ENCODE measurements at places on chromosomes 1 and 21.

- no peak for DNase-seq
These were observed 49.7 kb upstream of the TSNAX start for GRCh38 chr1:231478811-231479210.

DNA sequence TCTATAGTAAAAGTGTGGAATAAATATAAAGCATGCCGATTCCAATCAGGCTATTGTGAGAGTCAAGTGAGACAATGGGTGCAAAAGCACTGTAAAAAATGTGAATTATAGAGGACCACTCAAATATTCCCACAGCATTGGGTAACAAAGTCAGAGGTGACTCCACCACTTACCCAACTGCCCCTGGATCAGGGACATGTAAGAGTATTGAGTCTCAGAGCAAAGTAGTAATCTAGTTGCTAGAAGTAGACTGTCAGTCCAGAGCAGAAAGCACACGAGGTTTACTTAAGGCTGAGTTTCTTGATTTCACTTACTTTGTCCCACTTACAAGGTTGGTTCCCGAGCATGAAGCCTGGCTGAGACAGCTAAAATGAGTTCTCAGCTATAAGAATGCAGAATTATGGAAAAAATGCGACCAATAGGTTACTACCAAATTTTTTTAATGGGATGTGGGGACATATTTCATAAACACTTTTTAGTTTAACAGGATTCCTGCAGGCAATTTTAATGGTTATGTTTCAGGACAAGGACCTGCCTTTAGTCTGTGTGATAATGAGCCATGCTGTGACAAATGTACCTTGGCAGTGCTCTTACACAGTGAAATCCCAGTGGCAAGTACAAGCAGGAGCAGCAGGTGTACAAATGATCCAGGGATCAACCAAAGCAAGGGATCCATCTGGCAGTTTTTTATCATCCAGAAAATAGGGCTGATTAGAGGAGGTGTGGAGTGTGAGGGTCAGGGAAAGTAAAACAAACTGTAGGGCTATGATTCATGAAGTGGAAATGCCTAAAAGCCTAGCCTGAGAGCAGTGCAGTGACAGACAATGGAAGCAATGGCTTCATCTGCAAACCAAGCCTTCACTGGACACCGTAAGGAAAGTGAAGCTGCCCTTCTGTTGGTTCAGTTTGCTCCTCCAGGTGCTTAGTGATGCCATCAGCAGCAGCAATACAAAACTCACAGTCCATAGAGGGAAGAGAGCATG, 156.2 kb upstream of the SPAG17 start:
- DNase-seq: no peak

- no peak for DNase-seq
These were observed 329.3 kb downstream of the BARHL2 start for GRCh38 chr1:90387805-90388204.

- DNase-seq: no peak
These were observed 6.4 kb upstream of the RAB4A start for GRCh38 chr1:229264487-229264886.

GRCh38 chr1:89363638-89364536, at the start of gene GBP6:
GBP6 (plus strand) TSS chr1:89364059; CDS start chr1:89368552, 4,493 bp downstream.
- no peak for DNase-seq

DNA sequence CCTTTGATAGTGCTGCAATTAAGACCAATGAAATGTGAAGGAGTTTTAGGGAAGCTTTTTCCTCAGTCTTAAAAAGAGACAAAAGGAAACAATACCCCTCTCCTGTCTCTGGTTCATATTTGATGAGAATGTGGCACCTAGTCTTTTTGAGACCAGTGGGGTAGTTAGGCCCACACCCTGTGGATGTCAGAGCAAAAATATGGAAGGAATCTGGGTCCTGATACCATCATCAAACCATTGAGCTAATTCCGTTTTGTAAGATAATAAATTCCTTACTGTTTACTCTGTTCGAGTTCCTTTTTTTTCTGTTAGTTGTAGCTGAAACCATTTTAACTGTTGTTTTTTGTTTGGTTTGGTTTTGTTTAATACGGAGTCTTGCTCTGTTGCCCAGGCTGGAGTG, 33.3 kb downstream of the PTPRC start:
- peak; percentile 48 for DNase-seq

DNA sequence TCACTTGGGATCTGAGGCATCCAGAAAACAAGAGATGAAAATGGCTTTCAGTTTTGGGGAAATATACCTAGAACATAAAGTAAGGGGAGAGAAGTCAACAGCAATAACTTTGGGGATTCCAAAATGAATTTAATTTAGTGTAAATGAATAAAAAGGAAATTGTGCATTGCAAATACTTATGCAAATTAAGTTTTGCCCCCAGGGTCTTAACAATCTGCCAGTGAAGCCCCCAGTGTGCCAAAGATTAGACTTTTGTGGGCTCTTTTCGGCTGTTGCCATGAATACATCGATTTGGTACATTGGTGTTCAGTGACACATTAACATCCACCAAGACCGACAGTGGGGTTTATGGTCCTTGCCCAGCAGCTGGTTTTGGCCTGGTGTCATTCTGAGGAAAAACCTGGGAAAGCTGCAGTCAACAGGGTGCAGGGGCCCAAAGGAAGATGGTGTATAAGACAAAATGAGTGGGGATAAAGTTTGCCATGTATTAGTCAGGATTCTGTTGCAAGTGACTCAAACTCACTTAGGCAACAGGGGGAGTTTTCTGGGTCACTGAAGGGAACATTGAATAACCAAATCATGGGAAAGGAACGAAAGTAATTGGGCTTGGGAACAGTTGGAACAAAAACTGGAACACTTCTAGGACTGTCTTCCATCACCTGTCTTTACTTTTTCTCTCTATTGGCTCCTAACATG, 30.2 kb upstream of the IGSF3 start:
- no peak for DNase-seq

GRCh38 chr1:21937372-21938121, 437 bp upstream of the HSPG2 start:
- peak; percentile 55 for DNase-seq

DNA sequence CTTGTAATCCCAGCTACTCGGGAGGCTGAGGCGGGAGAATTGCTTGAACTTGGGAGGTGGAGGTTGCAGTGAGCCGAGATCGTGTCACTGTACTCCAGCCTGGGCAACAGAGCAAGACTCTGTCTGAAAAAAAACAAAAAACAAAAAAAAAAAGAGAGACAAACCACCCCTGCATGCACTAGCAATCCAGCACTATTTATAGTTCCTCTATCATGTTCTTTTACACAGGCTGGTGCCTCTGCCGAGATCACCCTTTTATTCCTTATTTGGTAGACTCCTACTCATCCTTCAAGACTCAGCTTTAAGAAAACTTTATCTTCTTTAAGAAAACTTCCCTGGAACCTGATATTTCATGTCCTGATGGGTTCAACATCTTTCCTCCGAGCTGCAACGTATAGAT, 10.8 kb downstream of the FMO5 start:
- no peak for DNase-seq

- DNase-seq: no peak
These were observed at the start of gene GJB5 for GRCh38 chr1:34754964-34755637. GJB5 (plus strand) TSS chr1:34755047; CDS start chr1:34757331, 2,284 bp downstream.

DNA sequence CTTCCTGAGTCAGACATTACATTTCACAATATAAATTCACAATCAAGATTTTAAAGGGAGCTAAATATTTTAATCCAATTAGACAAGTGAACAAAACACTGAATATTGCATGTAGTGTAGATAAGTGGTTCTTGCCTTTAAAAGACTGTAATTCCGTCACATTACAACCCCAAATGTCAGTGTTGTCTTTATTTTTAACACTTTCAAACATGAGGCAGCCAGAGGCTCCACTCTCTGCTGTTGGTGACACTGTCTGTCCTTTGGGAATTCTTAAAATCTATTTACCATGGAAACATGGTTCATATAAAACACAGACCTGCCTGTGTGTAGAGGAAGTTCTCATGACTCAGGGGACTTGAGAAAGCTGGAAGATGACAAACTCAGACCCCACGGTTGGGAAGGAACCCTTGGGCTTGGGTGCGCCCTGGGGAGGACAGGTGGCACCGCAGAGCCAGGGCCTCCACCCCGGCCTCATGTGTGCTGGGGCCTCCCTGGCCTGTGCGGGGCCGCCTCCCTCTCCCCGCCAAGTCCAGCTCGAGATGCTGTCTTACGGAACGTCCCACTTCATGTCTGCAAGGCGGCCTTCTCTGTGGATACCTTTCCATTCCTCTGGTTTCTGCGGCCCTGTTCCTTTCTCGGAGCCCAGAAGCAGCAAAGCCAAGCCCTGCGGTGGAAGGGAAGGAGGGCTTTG, 239.0 kb downstream of the SDCCAG8 start:
- DNase-seq: no peak

- DNase-seq: no peak
These were observed 295.8 kb downstream of the MATN1 start for GRCh38 chr1:30427545-30427944.

GRCh38 chr1:110674337-110675059, at the start of gene KCNA3:
KCNA3 (minus strand) TSS chr1:110674940; CDS start chr1:110674809, 131 bp downstream.
- DNase-seq: no peak

DNA sequence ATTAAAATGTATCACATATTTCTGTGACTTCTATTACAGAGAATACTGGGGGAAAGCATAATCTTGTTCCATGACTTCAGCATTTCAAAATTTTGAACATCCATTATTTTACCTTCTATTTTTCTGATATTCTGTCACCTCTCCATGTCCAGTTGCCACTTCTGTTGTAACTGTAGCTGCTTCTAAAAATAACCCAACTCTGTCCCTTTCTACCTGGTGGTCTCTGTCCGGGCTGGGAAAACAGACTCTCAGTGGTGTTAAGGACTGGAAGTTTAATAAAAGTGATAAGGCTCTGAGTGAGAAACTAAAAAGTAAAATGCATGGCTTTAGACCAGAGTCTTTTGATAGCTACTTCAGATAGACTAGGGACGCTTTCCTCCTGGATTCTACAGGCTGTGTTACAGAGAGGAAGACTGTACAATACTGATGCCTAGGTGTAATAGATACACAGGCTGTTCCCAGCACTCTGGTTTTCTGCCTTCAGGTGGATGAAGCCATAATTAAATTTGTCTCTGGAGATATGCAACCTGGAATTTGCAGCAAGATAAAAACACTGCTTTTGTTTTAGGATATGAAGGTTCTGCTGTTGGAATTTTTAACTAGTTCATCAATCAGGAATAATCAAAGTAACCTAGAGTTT, 42.1 kb upstream of the SEC16B start:
- no peak for DNase-seq

- no peak for DNase-seq
These were observed 67.7 kb downstream of the SSBP3 start for GRCh38 chr1:54338464-54338863.

DNA sequence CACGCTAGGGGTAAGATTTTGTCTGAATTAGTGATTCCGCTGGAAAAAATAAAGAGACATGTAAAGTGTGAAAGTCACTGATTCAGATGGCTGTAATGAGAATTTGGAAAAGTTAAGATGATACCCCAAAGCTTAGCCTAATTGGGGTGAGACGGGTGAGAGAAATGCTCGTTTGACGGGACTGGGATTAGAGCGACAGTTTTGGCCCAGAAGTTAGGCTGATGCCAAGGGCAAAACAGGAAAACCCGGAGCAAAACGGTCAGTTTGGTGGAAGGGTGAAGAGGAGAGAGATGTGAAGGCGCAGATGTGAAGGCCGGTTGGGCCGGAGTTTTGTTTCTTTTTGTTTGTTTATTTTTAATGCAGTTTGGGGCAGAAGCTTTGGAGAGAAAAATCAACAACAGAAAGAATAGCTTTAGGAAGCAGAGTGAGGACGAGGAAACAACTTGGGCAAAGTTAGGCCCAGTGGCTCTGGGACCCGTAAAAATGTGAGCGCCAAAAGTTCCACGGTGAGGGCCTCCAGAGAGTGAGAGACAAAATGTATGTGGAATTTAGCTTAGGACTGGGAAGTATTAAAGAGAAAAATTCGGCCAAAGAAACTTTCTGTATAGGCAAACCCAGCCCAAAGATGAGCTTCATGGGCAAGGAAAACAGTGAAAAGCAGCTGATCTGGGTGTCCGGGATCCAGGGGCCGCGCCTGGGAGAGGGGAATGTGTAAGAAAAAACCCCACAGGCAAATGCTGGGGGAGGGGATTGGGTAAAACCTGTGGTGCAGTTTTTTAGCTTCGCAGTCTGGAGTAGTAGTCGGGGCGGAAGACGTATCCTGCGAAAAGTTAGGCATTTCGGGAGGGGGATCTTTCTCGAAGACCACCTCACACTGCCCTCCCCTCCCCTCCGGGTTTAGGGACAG, 1.2 kb downstream of the DMRTA2 start:
- no peak for DNase-seq

DNA sequence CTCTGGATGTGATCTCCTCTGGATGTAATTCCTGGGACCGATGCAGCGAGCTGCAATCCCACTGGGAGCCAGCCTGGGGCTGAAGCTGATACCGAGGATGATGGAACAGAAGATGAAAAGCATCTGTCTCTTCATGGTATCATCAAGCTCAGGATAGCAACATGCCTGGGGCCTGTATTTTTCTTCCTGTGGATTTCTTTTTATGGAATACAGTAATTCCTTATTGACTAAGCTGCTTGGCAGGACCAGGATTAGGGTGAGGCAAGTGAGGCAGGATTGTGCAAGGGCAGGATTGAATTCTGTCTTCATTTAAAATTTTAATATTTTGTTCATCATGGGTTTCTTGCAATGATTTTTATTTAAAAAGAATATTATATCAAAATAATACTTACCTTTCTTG, 86.6 kb downstream of the SLC25A24 start:
- no peak for DNase-seq

DNA sequence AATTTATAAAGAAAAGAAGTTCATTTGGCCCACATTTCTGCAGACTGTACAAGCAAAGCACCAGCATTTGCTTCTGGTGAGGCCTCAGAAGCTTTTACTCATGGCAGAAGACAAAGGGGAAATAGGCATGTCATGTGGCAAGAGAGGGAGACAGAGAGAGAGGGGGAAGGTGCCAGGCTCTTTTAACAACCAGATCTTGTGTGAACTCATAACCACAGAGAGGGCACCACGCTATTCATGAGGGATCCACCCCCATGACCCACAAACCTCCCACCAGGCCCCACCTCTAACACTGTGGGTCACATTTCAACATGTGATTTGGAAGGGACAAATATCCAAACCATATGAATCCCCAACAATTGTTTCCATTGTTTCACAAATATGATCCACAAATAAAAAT, 467.9 kb downstream of the SIPA1L2 start:
- no peak for DNase-seq

- DNase-seq: no peak
These were observed 20.1 kb downstream of the CASZ1 start for GRCh38 chr1:10776190-10776905.

GRCh38 chr1:109304226-109304920, 2.4 kb downstream of the MYBPHL start:
- no peak for DNase-seq

GRCh38 chr1:114467491-114467890, 43.5 kb downstream of the TRIM33 start:
- DNase-seq: no peak

DNA sequence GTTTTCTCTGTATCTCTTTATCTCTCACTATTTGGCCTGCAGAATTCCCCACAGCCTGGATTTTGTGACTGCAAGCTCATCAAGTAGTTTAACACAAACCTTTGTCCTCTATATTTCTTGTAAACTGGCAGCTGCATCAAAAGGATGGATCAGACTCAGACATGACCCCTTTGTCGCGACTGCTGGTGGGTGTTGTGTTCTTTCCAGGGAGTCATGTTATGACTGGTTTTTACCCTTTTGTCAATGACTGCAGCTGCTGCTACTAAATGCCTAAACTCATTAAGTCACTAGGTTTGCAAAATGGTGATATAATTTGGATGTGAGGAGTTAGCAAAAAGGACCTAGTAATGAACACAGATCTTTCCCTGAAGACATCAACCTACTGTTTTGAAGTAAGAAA, 10.2 kb upstream of the TOMM20 start:
- DNase-seq: no peak

GRCh38 chr1:175802407-175803123, 59.2 kb upstream of the TNR start:
- DNase-seq: no peak

All from brain microvascular endothelial cell (primary cell).